Bronchus fibroblast of lung (primary cell): ENCODE measurements at places on chromosomes 11 and 22. TPM values are rescaled to one million over a fixed set of nuclear protein-coding genes. Genes with fewer than 3 reads are reported as not detected.

The KDM4E gene
- total RNA-seq = not detected in 2 replicates

The ANO9 gene
- total RNA-seq = under 0.01 TPM in 1 of 2 replicates, not detected in the other

The MRGPRX3 gene
- total RNA-seq = not detected in 2 replicates

The DMC1 gene
- 2.2 and 2.4 TPM in 2 replicates for total RNA-seq

The CPT1A gene
- total RNA-seq = 5.8 and 5.9 TPM in 2 replicates

The SPDYC gene
- total RNA-seq = not detected in 2 replicates

The OR8G5 gene
- total RNA-seq = not detected in 2 replicates

The ADAMTS15 gene
- 5.5 TPM in 2 replicates for total RNA-seq

The MYH9 gene
- 399 and 411 TPM in 2 replicates for total RNA-seq

The UBQLN3 gene
- not detected in 2 replicates for total RNA-seq

The EXPH5 gene
- 0.50 and 0.59 TPM in 2 replicates for total RNA-seq

The USP2 gene
- total RNA-seq = 0.15 and 0.84 TPM in 2 replicates
